ENCODE measurements at places on chromosomes 5 and 9.

DNA sequence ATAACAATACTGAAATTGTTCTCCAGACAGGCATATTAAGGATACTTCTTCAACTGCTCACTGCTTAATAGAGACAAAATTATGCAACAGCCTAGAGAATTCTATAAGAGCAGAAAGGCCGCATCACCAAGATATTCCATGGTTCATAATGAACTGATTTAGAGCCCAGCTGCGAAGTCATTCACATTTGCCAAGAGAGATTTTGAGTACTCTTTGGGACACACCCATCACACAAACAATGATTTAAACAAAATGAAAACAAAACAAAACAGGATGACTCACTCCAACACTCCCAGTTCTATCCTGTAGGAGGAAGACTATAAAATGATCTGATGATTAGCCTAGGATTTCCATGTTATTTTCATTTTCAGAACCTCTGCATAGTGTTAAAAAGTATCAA, 145.7 kb upstream of the GNA14 start:
- DNase-seq, result no peak

- no peak for DNase-seq
These were observed 388.8 kb downstream of the KDM4C start for GRCh38 chr9:7146582-7146981.

DNA sequence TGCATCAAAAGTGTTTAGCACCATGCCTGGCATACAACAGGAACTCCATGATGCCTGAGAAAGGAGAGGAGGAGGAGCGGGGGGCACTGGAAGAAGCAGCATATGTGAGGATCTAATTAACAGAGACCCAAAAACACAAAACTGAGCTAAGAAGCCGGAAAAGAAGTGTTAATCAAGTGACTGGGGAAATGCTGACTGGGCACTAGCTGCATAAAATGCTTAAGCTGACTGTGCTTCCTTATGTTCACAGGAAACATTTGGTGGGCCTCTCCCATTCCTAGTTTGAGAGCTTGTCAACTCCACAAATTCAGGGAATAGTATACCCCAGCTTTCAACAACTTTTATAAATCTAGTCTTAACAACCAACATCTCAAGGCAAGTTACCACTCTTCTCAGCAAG, 26.6 kb downstream of the DEPDC1B start:
- DNase-seq, result no peak

GRCh38 chr5:142698447-142699183, 12.7 kb upstream of the FGF1 start:
- DNase-seq, result no peak

DNA sequence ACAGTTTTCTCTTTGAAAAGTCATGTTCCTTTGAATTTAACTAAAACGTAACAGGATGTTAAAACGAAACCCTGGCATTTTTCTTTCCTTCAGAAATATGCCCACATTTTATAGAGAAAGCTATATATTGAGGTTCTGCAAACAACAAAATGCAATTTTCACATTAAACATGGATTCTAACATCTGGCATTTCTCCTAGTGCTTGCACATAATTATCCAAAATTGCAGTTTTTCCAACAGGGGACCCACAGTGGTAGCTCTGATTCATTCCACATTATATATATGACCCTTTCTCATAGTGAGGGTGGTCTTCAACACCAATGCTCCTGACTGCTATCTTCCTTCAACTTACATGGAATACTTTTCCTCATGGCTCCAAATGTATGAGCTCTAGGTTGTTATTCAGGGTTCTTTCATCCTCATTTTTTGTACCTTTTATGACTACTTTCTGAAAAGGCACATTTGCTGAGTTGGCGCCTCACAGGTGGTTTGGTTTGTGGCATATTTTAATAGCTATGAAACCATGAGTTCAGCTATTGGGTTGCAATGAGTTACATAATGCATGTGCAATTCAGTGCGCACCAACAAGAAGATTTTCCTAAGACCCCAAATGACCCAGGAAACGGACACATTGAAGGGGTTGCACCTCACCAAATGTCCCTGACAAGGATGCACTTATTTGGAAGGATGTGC, 551.7 kb downstream of the RAB3C start:
- DNase-seq, result no peak
